K562 (cell line): ENCODE measurements at places on chromosomes 5 and 9. TPM values are rescaled to one million over a fixed set of nuclear protein-coding genes. Genes with fewer than 3 reads are reported as not detected.

BTNL3 gene
- total RNA-seq = not detected in 2 replicates

- no peak for DNase-seq
Observed at GRCh38 chr5:8807636-8808035, 738.2 kb downstream of the SEMA5A start.

TSLP gene
- 1.3 and 1.7 TPM in 2 replicates for total RNA-seq

STPG3 gene
- total RNA-seq = not detected in 2 replicates

GRCh38 chr9:77892171-77892570, 139.4 kb downstream of the GNAQ start:
- DNase-seq = no peak

DNA sequence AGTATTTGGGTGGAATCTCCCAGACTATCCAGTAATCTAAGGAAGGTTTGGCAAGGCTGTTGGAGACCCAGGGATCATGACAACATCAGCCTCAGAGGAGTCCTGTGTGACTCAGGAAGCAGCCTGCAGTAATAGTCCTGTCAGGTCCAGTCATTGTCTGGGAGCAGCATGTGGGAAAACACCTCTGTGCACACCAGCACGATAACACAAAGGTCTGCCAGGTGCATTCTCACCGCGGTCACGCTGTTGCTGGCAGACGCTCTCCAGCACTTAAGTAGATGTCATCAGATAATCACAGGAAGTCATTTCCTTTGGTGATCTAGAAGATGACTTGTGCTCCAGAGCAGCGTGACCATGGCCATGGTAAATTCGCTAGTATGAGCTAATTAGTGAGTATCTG, 99.2 kb upstream of the IQGAP2 start:
- no peak for DNase-seq
